Central memory CD8-positive, alpha-beta T cell (primary cell): ENCODE measurements at places on chromosomes 7 and 10.

DNA sequence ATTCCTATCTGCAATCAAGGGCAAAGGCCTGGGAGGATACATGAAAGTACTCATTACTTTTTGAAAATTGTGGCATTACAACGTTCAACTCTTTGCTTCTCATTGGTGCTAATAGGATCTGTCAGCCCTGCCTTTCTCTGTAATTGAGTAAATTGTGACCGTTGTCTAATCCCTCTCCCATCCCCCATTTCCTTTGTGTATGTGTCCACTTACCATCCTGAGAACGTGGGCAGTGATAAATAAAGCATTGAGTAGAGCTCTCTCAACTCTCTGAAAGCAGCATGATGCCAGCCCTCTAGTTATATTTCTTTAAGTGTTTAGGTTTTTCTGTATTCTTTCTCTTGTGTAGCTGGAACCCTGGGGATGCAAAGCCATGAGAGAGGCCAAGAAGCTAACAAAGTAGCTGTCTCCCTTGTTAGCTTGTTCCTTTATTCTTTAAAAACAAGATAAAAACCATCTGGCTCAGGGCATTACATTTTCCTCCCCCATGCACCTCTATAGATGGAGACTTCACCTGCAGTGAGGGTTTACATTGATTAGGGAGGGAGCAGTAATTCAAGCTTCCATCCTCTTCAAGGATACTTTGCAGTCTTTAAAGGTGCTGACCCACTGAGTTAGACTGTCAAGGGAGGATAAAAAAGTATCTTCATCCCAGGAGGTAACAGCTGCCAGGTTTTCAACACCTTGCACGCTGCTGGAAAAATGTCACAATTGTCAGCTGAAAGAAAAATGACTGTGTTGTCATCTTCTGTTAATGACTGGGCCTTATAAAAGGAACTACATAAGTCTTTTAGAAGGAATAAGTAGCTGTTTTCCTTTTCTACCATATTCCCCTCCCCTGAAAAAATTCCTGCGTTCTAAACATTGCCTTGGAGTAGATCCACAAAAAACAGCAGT is 112.3 kb downstream of the BTRC start:
- DNase-seq: no peak

GRCh38 chr10:66329147-66329546 is 596.7 kb upstream of the LRRTM3 start:
- DNase-seq: no peak

- no peak for DNase-seq
Observed at GRCh38 chr7:70051726-70052125, 453.5 kb downstream of the AUTS2 start.

DNA sequence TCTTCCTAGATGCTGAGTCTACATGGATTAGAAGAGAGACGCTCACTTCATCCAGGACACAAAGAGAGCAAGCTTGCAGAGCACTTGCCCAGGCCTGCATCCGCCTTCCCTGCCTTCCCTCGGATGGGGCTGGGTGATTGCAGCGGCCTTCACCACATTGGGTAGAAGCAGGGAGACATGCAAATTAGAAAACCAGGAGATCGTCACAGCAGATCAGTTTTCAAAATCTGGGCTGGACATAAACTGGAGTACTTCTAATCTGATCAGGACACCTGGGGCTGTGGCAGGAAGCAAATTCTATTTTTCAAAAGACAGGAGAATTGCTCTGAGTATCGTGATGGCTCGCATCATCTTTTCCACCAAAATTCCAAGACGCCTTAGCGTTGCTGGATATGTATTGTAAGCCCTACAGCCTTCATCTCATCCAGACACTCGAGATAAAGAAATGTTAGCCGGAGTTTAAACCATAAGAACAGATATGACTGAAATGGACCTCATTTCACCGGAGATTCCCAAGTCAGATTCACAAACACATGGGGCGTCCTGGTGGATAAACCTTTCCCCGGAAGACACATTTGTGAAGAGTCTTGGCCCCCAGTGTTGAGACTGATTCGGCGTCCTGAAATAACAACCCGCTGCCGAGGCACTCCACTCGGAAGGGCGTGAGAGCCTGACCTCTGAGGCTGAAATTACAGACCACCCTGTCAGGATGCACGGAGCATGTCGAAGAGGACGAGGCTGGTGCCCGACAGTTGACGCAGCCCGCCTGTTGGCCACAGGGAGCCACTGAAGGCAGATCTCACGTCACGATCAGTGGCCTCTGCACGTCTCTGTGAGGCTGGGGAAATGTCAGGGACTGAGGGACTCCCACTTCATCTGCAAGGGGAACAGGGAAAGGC is 91.2 kb upstream of the PARD3 start:
- no peak for DNase-seq

DNA sequence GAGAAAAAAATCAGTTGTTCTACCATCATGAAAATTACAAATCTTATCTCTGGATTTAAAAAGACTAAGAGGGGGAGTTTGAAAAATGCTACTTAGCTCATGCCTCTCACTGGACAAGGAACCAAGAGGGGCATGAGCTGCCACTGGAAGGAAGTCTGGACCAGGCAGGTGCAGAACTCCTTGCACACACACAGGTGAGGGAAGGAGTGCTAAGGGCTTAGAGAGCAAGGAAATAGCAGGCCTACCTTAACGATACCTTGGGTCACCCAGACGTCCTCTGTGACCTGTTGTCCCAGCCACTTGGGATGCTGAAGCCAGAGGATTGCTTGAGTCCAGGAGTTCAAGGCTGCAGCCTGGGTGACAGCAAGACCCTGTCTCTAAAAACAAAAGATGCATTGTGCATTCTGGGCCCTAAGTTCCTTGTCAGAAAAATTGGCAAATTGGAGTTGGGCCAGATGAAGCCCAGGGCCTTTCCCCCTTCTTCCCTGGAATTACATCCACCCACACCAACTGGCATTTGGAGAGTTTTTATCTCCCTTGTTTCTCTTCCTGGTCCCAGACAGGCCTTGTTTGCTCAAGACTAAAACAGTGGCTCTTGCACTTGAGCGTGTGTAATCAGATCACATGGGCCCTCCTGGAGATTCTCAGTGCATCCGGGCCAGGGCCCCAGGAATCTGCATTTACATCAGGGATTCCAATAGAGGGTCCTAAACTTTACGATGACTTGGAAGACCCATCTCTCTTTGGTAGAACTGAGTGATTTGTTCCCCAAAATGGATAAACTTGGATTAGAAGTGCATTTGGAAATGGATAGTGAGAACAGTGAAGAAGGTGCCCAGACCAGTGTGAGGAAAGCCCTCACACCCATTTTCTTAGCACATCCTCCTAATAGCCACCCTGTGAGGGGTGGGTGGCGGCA is 3.0 kb downstream of the DDIT4 start:
- no peak for DNase-seq

DNA sequence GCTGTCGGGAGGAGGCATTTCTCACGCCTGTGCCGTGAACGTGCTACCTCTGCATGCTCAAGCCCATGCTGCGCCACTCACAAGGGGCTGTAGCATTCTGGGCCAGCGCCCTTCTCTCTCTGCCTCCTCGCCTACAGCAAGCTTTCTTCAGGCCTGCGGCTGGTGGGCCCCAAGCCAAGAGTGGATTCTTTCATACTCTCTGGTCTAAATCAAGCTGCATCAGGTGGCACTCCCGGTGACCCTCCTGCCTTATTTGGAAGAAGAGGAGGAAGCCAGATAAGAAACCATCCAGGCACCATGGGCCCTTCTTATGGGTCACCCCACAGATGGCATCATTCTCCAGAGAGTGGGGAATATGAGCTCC is 86.7 kb upstream of the DUSP5 start:
- DNase-seq: no peak

- no peak for DNase-seq
Observed at GRCh38 chr7:143458263-143458662, 15.0 kb downstream of the TAS2R60 start.

DNA sequence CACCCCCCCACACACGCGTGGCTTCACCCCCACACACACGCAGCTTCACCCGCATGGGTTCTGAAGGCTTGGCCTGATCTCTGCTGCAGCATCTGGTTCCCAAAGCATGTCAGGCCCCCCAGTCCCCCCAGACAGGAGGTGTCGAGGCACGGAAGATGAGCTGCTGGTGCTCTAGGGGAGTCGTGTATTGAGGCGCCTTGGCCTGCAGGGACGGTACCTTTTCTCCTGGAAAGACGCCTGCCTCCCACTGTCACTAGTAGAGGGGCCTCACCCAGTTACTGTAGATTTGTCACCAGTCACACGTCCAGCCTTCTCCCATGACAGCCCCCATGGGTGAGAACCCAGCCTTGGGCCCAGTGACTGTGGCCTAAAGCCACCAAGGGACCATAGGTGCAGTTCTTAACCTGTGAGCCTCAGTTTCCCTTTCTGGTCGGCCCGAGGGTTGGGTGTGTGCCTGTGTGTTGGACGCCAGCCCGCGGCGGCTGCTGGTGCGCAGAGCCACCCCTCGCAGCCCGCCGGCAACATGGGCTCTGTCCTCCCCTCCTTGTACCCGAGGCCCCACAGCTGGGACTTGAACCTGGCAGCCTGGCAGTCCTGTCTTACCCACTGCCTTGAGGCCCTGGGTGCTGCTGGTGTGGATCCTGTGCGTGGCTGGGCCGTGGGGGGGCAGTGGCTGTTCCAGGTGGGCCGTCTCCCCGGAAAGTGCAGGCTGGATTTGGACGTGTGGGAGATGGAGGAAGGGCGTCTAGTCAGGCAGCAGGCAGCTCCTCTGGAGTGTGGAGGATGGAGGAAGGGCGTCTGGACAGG is 81.7 kb downstream of the NKX6-2 start:
- no peak for DNase-seq

- no peak for DNase-seq
Observed at GRCh38 chr10:127196282-127197153, at the start of gene INSYN2A. Gene INSYN2A, minus strand, starts transcription at chr10:127196591. Its CDS starts 20,196 bp downstream, at chr10:127176395.

- no peak for DNase-seq
Observed at GRCh38 chr10:5168897-5169420, 16.0 kb downstream of the AKR1C8 start.

DNA sequence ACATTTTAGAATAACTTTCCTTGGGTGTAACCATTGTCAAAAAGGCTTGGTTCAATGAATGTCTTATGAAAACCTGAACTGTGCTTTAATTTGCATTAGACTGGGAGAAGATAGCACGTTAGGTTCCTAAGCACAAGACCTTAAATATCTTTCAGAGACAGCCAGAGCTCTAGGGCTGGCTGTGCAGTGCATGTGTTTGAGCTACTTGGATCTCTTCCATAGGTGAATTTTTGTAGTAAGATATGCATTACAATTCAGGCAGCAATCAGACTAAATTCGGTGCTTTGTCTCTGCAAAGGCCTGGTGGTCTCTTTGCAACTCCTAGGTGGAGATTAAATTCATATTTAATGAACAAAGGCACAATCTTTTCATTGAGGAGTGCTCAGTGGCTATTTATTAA is 192.0 kb downstream of the ZNF438 start:
- DNase-seq: no peak

DNA sequence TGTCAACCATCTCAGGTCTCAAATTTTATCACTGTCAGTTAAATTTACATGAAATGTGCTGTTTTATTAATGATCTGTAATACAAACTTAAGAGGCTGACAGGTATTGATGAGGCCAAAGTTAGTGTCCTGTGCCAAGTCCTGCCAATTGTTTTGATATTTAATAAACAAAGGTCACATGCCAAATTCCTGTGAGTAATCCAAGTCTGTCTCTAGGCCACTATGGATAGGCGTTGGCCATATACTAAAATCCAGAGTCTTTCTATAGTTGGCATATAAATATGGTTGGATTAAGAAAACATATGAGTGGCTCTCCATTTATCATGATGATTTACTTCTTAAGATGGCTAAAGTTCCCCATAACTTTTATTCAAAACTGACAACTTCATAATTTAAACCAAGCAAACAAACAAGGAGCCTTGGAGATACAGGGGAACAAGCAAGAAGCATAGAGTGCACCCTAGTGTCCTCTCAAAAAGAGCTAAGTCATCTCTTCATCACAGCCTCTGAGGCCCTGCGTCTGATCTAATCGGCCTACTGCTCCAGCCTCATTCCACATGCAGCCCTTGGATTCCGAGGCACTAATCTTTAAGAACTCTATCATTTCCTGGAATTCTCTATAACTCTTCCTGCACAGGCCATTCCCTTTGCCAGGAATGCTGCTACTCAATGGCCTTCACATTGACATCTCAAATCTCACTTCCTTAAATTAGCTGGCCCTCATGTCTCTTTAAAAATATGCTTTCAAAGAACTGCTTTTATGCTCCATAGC is 32.7 kb upstream of the NRCAM start:
- no peak for DNase-seq

DNA sequence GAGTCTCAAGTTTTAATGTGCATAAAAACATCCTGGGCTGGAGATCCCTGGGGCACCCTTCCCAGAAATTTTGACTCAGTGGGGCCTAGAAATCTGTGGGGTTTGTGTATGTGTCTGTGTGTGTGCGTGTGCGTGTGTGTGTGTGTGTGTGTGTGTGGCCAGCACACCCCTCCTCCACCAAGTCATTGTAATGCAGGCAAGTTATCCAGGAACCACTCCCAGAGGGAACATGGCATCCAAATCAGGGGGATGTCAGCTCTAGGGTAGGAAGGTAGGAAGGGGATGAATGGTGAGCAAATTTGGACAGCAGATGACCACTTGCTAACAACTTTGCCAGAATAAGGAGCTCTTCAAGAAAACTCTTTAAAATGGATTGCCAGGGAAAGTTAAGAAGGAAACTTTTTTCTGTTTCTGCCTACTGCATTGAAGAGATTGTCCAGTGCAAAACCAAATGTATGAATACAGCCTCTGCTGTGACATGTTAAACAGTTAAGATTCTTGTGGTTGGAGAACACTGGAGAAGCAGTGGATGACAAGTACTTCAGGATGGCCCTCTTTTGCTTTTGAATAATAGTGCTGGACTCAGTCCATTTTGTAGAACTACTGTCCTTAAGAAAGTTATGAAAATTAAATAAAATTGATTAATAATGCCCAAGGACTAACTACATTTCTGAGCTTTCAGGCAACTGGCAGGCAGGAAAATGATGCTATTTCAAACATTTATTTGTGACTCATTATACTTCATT is 12.3 kb downstream of the STAMBPL1 start:
- no peak for DNase-seq

DNA sequence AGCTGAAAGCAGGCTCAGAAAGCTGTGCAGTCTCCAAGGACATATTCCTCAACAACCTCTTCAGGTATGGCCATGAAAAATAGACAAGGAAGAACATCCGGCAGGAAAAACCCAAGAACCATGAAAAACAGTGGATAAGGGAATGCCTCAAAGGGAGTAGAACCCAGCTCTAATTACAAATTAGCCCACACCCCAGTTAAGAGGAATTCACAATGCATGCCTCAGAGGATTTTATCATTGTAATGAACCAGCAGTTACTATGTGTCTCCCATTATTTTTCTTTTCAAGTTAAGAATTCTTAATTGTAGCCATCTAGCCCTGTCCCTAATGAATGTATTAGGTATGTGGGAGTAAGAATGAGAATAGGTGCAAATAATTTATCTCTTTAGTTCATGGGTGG is 19.7 kb upstream of the TNKS2 start:
- DNase-seq: no peak

DNA sequence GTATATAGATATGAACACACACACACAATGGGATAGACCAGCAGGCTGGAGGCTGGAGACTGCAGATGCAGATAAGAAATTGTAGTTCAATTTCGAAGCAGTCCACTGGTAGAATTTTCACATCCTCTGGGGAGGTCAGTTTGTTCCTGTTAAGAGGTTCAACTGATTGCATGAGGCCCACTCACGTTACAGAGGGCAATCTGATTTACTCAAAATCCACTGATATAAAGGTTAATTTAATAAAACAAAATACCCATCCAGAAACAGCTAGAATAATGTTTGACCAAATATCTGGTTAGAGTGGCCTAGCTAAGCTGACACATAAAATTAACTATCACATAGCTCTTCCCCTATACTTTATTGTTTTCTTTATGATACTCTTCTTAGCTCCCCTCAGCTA is 162.9 kb upstream of the SMIM30 start:
- DNase-seq: no peak
